ENCODE measurements at places on chromosomes 2 and 18. TPM values are rescaled to one million over a fixed set of nuclear protein-coding genes. Genes with fewer than 3 reads are reported as not detected.

MTLN gene
- total RNA-seq: 19.7 TPM

UGT1A8 gene
- total RNA-seq: not detected

INHBB gene
- not detected for total RNA-seq

PXDN gene
- not detected for total RNA-seq

PTH2R gene
- total RNA-seq: 0.27 TPM

ST6GAL2 gene
- total RNA-seq: 0.34 TPM

INPP5D gene
- total RNA-seq: 184 TPM

MBD1 gene
- total RNA-seq: 89.1 TPM

STARD6 gene
- not detected for total RNA-seq

UGT1A10 gene
- total RNA-seq: not detected

HRH4 gene
- total RNA-seq: 3.2 TPM

CYRIA gene
- total RNA-seq: 0.68 TPM

GRHL1 gene
- 0.60 TPM for total RNA-seq

MOB1A gene
- total RNA-seq: 138 TPM

GKN1 gene
- not detected for total RNA-seq

ATG9A gene
- 42.4 TPM for total RNA-seq

SP5 gene
- not detected for total RNA-seq

CPLX4 gene
- total RNA-seq: not detected

MYO3B gene
- not detected for total RNA-seq

LYG1 gene
- total RNA-seq: 1.1 TPM

EFEMP1 gene
- total RNA-seq: not detected

COL4A3 gene
- 0.52 TPM for total RNA-seq

PDCD1 gene
- total RNA-seq: 10.4 TPM

BAZ2B gene
- total RNA-seq: 30.7 TPM

KCNIP3 gene
- not detected for total RNA-seq

SIX3 gene
- not detected for total RNA-seq

ZEB2 gene
- total RNA-seq: 49.5 TPM

SKOR2 gene
- total RNA-seq: not detected

TACR1 gene
- not detected for total RNA-seq

ABHD1 gene
- 0.94 TPM for total RNA-seq

PIGN gene
- total RNA-seq: 18.1 TPM

STON1 gene
- total RNA-seq: 10.9 TPM

SERPINB2 gene
- total RNA-seq: 0.99 TPM

SRSF7 gene
- total RNA-seq: 558 TPM

ACKR3 gene
- 1.3 TPM for total RNA-seq

UGT1A9 gene
- total RNA-seq: not detected

DNAJC5G gene
- total RNA-seq: not detected

SCN7A gene
- total RNA-seq: not detected

RESP18 gene
- not detected for total RNA-seq

MROH2A gene
- not detected for total RNA-seq

CELF4 gene
- not detected for total RNA-seq

TFPI gene
- total RNA-seq: 4.8 TPM

SPC25 gene
- 0.27 TPM for total RNA-seq

CAPN14 gene
- total RNA-seq: 0.65 TPM

TMEM182 gene
- total RNA-seq: 1.8 TPM

CTAGE1 gene
- total RNA-seq: not detected

CRYBA2 gene
- not detected for total RNA-seq

AQP12A gene
- total RNA-seq: not detected

KLHL29 gene
- 0.42 TPM for total RNA-seq

GAREM1 gene
- 0.13 TPM for total RNA-seq

OTOS gene
- not detected for total RNA-seq

CD8B2 gene
- not detected for total RNA-seq

ALPP gene
- total RNA-seq: 0.29 TPM

HOXD12 gene
- total RNA-seq: not detected

Measured in T-helper 17 cell (primary cell).